ENCODE measurements at places on chromosomes 3 and 15.
A peak's percentile ranks its signal among the peaks of the same experiment; 100 is the strongest.

- DNase-seq: no peak
Observed at GRCh38 chr3:99858469-99858868, 40.8 kb downstream of the CMSS1 start.

DNA sequence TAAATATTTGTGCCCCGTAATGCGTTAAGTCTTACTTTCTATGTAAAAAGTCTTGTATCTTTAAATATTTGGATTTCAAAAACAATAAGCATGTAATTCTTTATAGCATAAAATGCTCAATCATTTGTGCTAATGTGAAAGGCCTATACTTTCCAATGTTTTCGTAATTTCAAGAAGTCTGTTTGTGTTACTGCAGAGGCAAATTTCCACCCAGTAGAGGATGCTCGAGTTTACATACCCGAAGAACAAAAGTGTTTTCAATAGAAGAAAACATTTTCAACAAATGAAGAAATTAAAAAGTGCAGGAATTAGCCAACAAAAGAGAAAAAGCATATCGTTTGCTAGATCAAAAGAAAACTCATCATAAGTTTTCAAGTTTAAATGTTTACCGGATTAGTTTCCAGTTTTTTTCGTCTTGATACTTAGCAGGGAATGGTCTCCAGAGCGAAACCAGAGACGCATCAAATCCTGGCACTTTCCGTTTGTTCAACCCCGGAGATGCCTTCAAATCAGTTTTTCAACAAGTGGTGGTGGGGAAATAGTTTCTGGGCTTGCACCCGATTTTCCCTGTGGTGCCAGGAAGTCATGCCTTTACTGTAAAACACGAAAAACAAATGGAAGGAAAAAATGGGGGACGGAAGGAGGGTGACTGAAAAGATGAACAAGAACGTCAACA is 1.0 kb downstream of the CGGBP1 start:
- no peak for DNase-seq

- DNase-seq: no peak
Observed at GRCh38 chr15:69072906-69073305, 58.4 kb downstream of the NOX5 start.

DNA sequence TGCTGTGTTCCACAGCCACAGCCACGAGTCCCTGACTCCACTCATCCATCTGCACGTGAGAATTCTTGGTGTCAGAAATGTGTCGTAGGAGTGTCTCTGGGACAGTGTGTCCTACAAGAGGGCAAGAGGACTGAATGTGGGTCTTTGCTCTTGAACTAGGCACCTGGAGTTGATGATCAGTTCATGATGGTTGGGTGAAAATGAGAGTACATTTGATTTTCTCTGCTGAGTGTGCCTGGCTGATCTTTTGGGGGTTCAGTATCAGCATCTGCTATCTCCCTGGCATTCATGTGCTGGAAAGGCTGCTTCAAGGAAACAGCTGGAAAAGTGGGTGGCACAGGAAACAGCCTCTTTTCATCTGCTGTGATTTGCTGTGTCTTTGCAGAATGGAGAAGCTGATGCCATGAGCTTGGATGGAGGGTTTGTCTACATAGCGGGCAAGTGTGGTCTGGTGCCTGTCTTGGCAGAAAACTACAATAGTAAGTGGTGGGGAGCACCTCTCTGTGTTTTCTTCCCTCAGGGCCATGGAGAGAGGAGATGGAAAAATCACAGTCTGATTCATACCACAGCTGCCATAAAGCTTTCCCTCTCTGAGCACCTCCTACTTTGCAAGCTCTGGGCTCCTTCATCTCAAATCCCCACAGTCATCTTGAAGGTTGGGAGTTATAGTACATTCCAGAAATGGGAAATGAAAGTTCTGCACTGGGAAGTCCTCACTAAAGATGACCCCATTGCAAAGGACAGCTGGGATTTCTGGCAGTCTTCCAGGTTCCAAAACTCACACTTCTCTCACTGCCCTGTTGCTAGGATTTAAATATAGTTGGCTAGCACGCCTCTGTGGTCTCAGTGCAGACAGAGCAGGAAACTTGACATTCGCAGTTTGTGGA is 17.8 kb downstream of the TF start:
- DNase-seq: peak; percentile 15

- DNase-seq: no peak
Observed at GRCh38 chr15:35722501-35722900, 176.5 kb upstream of the DPH6 start.

GRCh38 chr3:111588527-111588926 is 6.6 kb downstream of the ZBED2 start:
- no peak for DNase-seq

Data from gastrocnemius medialis (tissue), 4 donors.